HEK293T (cell line): ENCODE measurements at places on chromosomes 7 and 10.

DNA sequence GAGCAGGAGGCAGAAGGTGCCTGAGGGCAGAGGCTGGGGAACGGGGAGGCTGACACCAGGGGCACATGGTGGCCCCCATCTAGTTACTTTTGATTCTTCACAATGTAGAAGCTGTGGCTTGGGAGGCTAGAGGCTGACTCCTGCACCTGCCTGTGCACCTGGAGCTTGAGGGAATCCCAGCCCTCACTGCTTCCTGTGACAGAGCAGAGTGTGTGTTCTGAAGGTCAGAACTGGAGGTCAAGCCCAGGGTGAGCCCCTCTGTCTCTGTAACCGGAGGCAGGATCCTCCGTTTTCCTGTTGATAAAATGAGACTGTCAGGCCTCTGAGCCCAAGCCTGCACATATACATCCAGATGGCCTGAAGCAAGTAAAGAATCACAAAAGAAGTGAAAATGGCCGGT lies 124.8 kb downstream of the ACTR3B start:
- DNase-seq, result no peak

- no peak for DNase-seq
Observed at GRCh38 chr10:125659071-125659470, 23.9 kb downstream of the TEX36 start.

- DNase-seq, result no peak
Observed at GRCh38 chr10:131448171-131448570, 136.7 kb upstream of the TCERG1L start.

DNA sequence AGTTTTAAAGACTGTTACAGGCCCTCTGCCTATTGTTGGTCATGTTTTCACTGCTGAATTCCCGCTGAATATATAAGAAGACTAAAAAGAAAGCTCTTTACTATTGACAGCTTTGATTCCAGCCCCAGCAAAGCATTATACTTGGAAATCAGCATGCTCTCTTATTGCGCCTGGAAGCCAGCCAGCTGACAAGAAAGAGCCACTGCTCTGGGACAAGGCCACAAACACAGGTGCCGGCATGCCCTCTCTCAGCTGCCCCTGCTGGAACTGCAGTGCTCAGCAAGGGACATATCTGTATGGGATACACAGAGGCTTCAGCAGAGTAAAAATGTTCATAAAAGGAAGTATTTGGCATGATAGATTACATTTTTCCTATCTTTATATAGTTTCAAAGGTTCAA lies 523.9 kb downstream of the ADRA2A start:
- DNase-seq, result no peak

- DNase-seq, result no peak
Observed at GRCh38 chr10:59303018-59303417, 59.3 kb downstream of the FAM13C start.

- no peak for DNase-seq
Observed at GRCh38 chr7:98935811-98936210, 57.5 kb downstream of the TRRAP start.

- DNase-seq, result no peak
Observed at GRCh38 chr7:2244404-2244995, 2.5 kb downstream of the NUDT1 start.

DNA sequence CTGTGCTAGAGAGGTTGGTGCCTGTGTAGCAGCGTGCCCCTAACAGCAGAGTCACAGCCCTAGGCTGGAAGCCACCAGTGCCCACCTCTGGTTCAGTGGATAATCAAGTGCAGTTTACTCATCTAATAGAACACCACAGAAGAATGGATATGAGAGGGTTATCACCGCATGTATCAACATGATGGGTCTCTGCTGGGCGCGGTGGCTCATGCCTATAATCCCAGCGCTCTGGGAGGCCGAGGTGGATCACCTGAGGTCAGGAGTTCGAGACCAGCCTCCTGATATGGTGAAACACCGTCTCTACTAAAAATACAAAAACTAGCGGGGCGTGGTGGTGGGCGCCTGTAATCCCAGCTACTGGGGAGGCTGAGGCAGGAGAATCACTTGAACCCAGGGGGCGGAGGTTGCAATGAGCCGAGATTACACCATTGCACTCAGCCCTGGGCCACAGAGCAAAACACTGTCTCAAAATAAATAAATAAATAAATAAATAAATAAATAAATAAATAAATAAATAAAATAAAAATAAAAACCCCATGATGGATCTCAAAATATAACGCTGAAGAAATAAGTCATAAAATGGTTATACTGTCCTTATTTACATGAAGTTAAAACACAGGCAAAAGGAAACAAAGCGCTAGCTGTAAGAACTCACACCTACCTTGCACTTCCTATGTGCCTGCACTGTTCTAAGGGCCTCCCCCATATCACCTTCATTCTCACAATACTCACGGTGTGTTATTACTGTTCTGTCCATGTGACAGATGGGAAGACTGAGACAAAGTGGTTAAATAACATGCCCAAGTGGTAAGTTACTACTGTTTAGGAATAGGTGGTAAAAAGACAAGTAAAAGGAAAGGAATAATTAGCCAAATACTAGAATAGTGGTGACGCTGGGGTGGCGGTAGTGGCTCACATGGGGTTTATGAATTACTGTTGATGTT lies 70.9 kb downstream of the AMZ1 start:
- DNase-seq, result no peak

- DNase-seq, result peak; percentile 93
Observed at GRCh38 chr7:87152112-87152896, at the start of gene DMTF1. DMTF1 (plus strand) TSS chr7:87152453; CDS start chr7:87164942, 12,489 bp downstream.

DNA sequence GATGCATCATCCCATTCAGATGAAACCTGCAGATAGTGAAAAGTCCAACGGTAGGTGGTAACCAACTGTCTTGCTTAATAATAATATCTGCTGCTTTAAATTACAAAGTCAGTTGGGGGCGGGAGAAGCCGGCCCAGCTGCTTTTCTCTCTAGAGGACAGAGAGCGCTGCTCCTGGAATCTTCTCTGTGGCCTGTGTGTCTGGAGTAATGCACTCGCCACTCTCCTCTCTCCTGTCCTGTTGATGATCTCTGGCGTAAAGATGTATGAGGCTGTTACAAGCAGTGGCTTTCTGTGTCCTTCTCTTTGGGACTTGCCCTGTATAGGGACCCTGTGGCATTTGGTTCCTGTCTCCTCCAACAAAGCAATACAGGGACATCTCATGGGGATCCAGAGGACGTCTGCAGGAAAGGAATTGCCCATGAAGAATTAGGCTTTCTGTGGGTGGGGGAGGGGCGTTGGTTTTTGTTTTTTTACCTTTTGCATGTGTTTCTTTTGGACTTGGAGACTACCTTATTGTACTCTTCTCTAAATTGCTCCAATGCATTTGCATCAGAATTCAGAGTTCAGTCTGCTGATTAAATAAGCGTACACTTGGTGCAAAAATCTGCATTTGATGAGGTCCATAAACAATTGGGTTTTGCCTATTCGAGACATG lies 231.6 kb downstream of the CELF2 start:
- no peak for DNase-seq

DNA sequence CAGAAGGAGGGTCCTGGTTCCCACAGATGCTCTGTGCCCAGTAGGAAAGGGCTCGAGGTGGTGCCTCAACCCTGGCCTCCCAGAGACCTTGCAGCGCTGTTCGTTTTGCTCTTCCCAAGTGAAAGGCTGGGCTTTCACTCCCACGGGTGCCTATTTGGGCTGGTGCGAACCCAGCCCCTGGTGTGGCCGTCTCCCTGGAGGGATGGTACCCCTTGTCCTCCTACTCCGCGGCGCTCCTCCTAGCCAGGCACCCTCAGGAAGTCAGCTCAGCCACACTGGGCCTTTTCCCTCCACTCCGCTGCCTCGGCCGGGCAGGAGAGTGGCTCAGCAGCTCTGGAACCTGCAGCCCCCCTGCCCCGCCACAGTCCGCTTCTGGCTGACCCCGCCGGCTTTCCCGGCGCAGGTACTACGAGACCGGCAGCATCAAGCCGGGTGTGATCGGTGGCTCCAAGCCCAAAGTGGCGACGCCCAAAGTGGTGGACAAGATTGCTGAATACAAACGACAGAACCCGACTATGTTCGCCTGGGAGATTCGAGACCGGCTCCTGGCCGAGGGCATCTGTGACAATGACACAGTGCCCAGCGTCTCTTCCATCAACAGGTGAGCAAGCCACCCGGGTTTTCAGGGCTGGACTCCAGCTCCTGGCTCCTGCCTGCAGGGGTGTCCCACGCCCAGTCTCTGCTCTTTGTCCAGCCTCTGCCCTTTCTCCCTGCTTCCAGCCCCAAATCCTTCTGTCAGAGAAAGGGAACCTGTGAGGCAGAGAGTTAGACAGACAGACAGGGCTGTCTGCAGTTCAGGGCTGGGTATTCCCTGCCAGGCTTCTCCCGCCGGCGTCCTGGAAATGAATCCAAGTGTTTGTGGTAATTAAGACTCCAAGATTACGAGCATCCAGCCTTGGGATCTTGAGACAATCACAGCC lies 5.2 kb downstream of the PAX2 start:
- DNase-seq, result no peak

GRCh38 chr10:7659560-7659959 lies 7.2 kb downstream of the ITIH5 start:
- DNase-seq, result no peak

DNA sequence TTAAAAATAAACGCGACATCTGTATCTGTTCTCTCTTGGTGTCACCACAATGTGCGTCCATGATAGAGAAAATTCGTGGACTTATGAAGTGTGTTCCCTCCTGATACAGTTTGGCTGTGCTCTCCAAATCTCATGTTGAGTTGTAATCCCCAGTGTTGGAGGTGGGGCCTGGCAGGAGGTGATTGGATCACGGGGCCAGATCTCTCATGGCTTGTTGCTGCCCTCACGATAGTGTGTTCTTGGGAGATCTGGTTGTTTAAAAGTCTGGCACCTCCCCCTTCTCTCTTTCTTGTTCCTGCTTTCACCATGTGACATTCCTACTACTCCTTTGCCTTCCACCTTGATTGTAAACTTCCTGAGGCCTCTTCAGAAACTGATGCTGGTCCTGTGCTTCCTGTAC lies 229.4 kb upstream of the MYO3A start:
- DNase-seq, result no peak

GRCh38 chr7:131197920-131198615 lies 129.6 kb upstream of the MKLN1 start:
- no peak for DNase-seq

- DNase-seq, result no peak
Observed at GRCh38 chr7:12222889-12223579, 11.9 kb downstream of the TMEM106B start.

DNA sequence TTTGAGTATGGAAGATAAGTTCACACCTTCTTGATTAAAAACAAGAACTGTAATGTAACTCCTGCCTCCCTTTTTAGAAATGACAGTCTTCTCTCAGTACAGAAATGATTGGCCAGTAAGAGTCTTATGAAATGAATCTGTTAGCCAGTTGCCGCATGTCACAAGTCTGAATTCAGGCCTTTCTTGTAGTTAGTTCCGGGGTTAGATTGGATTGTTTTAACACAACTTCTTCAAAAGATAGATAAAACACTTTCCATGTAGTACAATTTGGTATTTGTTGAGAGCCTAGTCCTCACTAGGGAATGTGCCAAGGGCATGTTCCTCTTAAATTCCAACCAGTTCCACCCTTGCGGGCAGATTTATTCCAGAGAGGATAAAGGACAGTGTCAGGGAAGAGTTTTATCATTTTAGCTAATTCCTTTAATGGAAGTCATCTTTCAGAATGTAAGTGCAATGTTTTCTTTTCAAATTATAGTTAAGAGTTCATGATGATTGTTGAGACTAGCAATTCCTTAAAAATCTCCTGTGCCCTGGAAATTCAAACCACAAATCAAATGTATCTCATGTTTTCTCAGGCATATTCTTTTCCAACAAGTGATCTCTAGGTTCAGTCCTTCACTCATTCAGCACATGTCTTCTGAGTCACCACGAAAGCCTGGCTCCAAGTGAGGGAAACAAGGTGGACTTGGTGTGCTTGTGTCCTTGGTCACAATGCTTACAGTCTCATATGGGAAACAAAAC lies 4.1 kb downstream of the FHIP2A start:
- DNase-seq, result no peak

- no peak for DNase-seq
Observed at GRCh38 chr10:132342553-132342952, 10.6 kb downstream of the LRRC27 start.

- DNase-seq, result no peak
Observed at GRCh38 chr7:157944734-157945291, 608.0 kb downstream of the DNAJB6 start.

DNA sequence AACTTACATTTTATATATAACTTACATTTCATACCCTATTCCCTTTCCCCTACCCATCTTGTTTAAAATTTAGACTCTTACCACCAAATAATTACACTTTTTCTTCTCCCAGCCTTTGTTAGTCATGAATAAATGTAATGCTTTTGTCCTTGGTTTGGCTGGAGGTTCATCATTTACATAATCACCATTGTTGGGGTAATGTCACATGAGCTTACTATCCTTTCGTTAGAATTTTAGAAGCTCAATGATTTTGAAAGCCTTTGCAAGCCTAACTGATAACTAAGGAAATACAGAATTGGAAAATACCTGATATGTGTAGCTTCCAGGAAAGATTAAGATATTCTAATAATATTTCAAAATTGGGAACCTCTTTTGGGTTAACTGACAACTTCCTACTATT lies 171.7 kb downstream of the PLXDC2 start:
- DNase-seq, result no peak

GRCh38 chr10:110151467-110151866 lies 55.9 kb upstream of the MXI1 start:
- DNase-seq, result no peak

GRCh38 chr7:51209426-51209825 lies 107.2 kb downstream of the COBL start:
- no peak for DNase-seq

GRCh38 chr10:110742801-110743200 lies 98.7 kb downstream of the RBM20 start:
- no peak for DNase-seq

DNA sequence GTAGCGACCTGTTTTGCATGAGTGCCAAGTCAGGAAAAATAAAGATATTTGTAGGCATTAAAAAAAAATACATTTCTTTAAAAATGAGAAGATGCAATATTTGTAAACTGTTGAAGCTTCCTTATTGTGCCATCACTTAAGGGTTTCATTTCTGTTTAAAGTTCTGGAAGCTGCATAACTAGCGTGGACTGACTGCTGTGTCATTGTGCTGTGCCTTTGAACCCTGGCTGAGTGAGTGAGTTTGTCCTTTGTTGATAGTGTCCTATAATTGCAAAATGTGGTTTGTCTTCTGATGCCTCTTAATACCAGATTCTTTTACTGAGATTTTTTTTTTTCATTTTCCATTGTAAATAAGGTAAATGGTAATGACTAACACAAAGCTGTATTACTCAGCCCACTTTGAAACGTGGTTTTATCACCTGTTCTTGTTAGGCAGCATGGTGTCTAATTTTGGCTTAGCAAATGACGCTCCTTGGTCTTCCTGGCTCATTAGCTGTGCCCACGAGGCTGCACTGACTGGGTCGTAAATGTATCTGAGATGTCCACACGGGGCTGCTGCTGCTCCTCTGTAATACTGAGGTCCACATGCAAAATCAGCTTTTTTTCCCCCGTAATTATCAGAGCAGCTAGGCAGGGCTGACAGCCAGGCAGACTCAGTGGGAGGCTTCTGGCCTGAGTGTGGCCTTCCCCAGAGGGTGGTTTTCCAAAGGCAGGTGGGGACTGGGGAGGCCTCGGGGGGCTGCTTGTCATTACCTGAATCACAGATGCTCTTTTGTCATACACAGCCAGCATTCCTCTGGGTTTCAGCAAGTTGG lies 14.8 kb downstream of the ZSCAN25 start:
- DNase-seq, result peak; percentile 22

GRCh38 chr10:131451407-131452015 lies 140.0 kb upstream of the TCERG1L start:
- DNase-seq, result no peak

GRCh38 chr7:124276005-124276622 lies 243.2 kb upstream of the TMEM229A start:
- DNase-seq, result peak; percentile 39
